ENCODE measurements at places on chromosomes 6 and 20.

GRCh38 chr6:11379805-11380204 is 147.3 kb upstream of the NEDD9 start:
- no peak for DNase-seq

DNA sequence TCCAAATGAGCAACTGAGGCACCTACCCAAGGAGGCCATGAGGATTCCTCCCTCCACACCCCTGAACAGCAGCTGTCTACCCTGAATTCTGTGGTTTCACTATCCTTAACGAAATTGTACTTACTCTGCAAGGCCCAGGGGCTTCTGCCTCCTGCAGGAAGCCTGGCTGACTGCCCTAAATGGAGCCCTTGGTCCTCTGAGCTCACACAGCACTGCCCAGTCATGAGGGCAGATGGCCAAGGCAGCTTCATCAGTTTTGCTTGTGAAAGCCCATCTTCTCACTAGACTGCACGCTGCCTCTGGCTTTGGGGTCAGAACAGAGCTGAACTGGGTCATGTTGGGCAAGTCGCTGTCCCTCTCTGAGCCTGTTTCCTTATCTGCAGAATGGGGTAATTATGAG is 26.4 kb upstream of the SIRPA start:
- no peak for DNase-seq

DNA sequence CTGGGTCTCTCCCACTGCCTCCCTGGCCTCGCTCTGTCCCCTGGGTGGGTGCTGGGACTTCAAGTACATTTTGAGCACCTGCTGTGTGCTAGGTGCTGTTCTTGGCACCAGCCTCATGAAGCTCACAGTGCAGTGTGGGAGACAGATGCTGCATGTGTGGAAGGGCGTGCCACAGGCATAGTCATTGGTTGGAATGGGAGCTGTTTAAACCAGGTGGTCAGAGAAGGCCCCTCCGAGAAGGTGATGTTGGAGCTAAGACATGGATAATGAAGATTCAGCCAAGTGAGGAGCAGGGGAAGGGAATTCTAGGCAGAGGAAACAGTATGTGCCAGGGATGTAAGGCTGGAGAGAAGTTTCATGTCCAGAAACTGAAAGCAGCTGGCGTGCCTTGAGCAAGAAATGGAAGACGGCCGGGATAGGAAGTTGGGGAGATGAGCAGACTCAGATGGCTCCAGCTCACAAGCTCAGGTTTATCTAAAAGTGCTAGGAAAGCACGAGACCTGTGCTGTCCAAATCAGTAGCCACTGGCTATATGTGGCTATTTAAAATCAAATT is 9.9 kb downstream of the LPIN3 start:
- no peak for DNase-seq

GRCh38 chr20:63394069-63394919 is 33.1 kb upstream of the CHRNA4 start:
- DNase-seq: no peak

GRCh38 chr20:1327241-1327653 is 1.7 kb downstream of the SDCBP2 start:
- DNase-seq: no peak

DNA sequence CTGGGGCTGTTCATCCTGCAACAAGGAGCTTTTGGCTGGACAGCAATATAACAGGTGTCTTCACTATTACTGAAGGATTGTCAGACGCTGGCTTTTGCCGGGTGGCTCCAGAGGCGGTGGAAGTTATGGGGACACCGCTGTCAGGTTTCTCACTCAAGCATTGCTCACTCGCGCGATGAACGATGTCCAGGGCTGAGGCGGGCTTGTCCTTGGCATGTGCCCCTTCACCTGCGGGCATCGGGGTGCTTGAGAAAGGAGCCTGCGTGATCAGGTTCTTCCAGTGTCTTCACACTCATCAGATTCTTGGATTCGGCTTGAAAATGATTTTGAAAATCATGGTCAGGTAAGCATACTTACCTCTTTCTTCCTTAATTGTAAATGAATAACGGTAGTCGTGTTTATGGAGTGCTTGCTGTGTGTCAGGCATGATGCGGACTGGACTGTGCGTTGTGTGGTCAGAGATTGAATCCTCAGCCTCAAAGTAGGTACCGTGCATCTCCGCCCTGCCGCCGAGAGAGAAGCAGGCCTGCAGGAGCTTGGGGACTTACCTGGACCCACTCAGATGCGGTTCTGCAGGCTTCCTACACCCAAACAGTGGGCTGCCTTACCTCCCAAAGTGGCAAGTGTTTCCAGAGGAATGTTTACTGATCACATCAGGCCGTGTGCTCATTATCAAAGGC is 18.3 kb upstream of the PYGB start:
- no peak for DNase-seq

GRCh38 chr6:150069706-150070105 is 785 bp upstream of the ULBP3 start:
- no peak for DNase-seq

GRCh38 chr20:57680934-57681914 is 28.6 kb downstream of the PMEPA1 start:
- no peak for DNase-seq

DNA sequence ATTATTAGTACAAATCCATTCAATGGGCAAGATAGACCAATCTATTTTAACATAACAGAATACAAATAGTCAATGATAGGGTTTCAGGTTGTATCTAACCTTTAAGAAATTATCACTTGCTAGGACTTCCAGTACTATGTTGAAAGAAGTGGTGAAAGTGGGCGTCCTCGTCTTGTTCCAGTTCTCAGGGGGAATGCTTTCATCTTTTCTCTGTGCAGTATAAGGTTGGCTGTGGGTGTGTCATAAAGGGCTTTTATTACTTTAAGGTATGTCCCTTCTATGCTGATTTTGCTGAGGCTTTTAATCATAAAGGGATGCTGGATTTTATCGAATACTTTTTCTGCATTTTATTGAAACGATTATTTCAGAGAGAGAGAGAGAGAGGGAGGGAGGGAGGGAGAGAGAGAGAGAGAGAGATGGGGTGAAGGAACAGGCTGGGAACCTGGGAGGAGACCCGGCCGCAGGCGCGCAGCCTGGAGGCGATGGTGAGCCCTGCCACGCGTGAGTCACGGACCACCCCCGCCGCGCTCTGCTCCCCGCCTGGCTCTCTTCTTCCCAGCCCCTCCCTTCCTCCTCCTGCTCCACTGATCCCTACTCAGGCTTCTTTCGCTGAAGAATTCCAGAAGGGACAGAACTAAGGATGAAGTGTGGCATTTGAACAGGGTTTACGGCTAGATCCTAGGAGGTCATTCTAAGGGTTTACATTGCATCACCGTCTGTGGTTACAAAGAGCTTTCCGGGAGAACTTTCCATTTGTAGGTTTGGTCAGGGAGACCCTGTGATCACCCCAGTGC is 45.5 kb upstream of the HLA-E start:
- no peak for DNase-seq

DNA sequence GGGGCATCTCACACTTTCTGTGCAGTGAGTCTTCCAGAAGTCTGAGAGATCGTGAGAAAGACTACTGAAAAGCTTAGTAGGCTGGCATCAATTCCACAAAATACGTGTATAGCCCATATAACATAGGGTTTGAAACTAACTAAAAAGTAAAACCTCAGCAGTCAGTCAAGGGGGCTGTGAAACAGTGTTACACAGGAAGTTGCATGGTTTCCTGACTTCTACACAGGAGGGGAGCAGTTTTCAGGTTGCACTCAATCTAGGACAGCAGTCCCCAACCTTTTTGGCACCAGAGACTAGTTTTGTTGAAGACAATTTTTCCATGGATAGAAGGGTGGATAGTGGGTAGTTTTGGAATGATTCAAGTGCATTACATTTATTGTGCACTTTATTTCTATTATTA is 4.7 kb upstream of the LY86 start:
- DNase-seq: no peak

GRCh38 chr6:126202707-126203106 is 137.2 kb upstream of the CENPW start:
- no peak for DNase-seq

- DNase-seq: no peak
These were observed 304.4 kb upstream of the PLCB4 start for GRCh38 chr20:8764344-8764962.

- no peak for DNase-seq
These were observed 6.8 kb downstream of the SNRPB start for GRCh38 chr20:2463616-2464365.

GRCh38 chr6:142489722-142490610 is 188.2 kb downstream of the ADGRG6 start:
- DNase-seq: no peak

- no peak for DNase-seq
These were observed 133.9 kb downstream of the LAMA2 start for GRCh38 chr6:129016844-129017243.

GRCh38 chr6:137117581-137117980 is 55.9 kb downstream of the IL22RA2 start:
- no peak for DNase-seq

GRCh38 chr6:98928688-98929087 is 19.1 kb downstream of the FBXL4 start:
- no peak for DNase-seq

GRCh38 chr20:47879771-47880170 is 94.5 kb upstream of the SULF2 start:
- no peak for DNase-seq

GRCh38 chr6:91490671-91491301 is 903.9 kb upstream of the MAP3K7 start:
- DNase-seq: no peak

- DNase-seq: no peak
These were observed 75.9 kb upstream of the HDDC2 start for GRCh38 chr6:125377621-125378020.

DNA sequence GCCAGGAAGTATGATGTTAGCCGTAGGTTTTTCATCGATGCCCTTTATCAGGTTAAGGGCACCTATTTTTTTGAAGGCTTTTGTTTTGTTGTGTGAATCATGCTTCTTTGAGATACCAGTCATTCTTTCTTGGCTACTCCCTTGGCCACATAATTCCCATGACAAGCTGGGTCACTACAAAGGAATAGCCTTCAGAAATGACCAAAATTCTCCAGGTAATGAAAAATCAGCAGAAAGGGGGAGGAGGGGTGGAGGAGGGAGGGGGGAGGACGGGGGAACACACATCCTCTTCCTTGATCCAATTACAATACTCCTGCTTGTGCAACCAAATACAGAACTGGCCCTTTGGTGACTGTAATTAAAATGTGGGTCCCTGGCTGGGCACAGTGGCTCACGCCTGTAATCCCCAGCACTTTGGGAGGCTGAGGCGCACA is 21.7 kb upstream of the TGM2 start:
- no peak for DNase-seq

- no peak for DNase-seq
These were observed 25.3 kb downstream of the NOL4L start for GRCh38 chr20:32559753-32560380.

- DNase-seq: no peak
These were observed 1.3 kb downstream of the HIVEP2 start for GRCh38 chr6:142943711-142944123.

- no peak for DNase-seq
These were observed 118.0 kb downstream of the NFATC2 start for GRCh38 chr20:51424270-51425117.

DNA sequence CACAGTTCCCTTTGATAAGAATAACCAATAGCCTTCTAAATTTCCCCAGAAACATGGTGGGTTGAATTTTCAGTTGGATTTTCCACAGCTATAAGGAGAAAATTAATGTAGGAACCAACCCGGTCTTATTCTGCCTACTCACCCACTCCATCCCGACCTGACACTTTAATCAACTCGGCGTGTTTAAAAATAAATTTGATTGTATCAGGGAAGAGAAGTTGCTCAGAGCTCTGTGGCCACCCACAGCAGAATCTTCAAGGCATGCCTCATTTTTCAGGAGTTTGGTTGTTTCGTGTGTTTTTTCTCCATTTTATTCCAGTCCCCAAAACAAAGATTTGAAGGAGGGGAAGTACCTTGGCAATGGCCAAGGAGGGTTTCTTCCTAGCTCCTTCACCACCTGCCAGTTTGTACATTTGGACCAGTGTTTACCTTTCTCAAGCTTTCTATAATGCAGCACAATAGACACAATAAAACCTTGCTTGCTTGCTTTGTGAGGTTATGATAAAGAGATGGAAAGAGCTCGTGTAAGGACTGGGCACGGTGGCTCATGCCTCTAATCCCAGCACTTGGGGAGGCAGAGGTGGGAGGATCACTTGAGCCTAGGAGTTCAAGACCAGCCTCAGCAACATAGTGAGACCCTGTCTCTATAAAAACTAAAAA is 297.2 kb upstream of the JARID2 start:
- DNase-seq: no peak

- no peak for DNase-seq
These were observed 153.6 kb upstream of the TENT5A start for GRCh38 chr6:81906041-81906440.

DNA sequence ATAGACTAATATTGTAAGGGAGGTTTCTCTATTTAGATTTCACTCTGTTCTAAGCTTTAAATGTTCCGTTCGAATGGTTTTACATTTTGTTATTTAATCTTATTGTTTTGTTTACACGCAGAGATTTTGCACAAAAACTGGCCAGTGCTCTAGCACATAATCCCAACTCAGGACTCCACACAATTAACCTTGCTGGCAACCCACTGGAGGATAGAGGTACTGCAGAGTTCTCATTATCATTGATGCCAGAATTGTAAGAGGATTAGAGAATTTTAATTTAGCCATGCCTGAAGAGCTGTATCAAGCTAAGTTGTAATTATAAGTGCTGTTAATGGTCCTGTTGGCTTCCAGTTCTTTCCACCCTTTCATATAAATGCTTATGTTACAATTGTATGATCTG is 179.7 kb upstream of the SCGN start:
- no peak for DNase-seq

DNA sequence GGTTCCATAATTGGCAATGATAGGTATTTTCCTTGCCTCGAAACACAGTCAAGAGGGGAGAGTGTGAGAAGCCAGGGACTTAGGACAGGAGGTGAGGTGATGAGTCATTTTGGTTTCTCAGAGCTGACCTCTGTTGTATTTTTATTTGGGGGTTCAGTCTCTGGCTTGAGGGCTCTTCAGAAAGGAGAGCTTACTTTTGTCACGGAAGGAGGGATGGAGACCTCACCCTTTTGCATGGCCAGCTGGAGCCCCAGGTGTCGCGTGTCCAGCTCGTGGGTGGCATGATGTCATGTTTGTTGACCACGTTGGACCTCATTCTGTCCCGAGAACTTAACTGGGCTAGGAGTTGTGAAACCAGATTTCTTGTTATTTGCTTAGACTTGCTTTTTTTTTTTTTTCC is 293.9 kb downstream of the QKI start:
- peak; percentile 63 for DNase-seq

DNA sequence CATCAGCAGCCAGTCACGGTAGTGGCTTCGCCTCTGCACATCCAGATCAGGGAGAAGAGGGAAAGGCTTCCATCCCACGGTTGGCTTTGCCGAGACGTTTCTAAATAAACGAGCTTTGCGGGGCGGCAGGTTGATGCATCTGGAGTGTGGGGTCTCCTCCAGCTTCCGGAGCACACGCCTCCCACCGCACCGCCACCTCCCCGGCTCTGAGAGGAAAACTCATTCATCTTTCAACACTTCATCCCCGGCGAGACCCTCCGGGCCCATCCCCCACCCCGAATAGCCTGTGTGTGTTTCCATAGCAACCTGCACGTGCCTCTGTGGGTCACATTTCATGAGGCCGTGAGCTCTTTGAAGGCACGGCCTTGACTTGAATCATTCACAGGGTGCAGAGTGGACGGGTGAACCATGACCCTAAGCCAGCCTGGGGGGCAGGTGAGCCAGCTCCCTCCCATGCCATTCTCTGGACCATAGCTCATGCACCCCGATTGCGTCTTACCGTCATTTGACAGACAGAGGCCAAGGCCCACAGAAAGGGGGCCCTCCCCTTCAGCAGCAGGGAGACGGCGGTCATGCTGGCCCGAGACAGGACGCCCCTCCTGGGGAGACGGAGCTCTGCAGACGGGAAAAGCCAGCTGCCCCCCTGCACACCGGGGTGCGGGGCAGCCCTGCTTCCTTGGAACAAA is 16.2 kb upstream of the CHRNA4 start:
- no peak for DNase-seq

GRCh38 chr6:126698732-126699240 is 358.9 kb downstream of the CENPW start:
- no peak for DNase-seq
